ENCODE measurements at places on chromosomes 4 and X.

DNA sequence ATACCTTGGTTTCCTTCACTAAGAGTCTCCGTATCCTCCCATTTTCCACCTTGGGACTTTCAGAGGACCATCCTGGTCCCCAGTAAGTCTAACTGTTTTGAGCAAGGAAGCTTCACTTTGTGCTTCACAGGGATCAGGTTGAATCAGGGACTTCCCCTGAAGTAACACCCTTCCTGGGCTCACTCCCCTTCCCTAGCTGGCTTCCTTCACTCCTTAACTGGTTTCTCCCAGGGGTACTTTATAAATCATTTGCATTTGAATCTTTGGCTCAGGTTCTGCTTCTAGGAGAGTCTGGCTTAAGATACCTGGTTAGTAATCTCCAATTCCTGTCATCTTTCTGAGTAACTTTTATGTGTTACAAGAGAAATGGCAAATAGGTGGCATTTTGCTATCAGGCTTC, 24.5 kb upstream of the GRIA2 start:
- no peak for DNase-seq

DNA sequence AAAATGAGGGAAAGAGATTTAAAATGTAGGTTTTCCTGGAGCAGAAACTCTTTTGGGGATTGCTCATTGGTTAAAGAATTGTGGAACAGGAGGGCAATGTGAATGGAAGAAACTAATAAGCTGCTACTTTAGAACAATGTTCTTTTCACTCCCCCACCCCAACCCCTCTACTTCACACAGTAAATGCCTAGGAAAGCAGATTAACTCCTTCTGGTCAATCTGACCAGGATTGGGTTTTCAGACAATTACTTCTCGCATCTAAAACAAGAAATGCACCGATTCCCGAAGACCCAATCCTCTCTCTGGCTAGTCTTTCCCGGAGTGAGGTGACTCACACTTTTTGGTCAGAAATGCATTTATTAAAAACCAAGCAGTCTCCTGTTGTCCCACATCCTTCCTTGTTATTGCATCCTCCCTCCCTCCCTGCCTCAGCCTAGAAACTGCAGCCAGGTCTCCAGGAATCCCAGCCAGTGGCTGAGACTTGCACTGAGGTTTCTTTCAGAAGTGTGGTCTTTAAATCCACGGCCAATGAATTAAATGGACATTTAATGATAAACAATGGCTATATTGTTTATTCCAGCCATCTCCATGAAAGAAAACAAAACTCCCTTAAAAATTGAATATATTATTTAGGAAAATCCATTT, 21.4 kb downstream of the MFAP3L start:
- DNase-seq: no peak

DNA sequence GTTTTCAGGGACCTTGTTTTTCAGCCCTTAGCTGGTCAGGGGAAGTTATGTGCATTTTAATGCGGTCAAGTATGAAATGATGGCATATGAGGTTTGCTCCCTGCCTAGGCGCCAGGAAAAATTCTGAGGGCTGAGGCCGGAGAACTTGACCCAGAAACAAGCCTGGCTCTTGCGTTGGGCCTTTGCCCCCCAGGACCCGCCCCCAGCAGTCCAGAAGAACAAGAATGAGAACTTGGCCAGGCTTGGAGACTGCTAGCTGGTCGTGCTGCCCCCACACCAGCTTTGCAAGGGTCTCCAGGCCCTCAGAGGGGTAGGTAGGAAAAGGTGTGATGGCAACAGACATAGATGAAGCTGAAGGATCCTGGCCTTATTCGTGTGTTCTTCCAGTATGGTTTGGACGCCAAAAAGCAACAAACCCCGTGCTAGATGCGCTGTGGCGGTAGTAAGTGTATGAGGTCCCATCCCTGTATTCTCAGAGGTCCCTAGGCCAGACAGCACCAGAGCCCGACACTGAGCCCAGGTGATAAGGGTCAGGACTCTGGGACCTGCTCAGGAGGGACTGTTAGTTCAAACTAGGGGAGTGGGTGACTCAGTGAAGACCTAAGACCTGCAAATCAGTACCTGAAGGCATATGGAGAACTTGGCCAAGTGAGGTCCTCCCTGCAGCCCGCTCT, 10.5 kb downstream of the NKX3-2 start:
- no peak for DNase-seq

- no peak for DNase-seq
These were observed 323.2 kb downstream of the BMPR1B start for GRCh38 chr4:95080969-95081368.

DNA sequence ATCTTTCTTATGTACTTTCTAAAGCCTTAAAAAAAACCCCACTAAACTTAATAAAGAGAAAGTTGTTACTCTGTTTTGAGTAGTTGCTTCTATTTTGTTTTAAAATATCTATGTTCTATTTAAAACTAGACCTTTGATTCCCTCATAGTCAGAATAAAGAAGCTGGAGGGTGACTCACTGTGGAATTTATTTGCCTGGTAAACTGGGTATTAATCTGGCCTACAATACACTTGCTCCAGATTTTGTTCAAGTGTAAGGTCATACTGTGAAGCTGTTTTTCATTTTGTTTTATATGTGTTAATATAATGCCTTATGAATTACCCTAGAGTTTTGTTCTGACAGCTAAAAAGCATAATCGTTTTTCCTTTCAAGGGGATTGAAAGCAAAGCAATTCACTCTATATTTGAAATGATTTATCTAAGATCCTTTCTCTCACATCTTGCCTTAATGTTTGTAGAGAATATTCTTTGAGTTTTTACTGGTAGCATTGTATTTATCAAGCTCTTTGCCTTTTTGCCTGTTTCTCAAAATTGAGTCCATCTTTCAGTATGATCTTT, 277.4 kb upstream of the PITX2 start:
- no peak for DNase-seq

GRCh38 chr4:125276811-125277210, 37.9 kb upstream of the FAT4 start:
- no peak for DNase-seq

- DNase-seq: no peak
These were observed 254.7 kb downstream of the PALLD start for GRCh38 chr4:168751263-168752225.

DNA sequence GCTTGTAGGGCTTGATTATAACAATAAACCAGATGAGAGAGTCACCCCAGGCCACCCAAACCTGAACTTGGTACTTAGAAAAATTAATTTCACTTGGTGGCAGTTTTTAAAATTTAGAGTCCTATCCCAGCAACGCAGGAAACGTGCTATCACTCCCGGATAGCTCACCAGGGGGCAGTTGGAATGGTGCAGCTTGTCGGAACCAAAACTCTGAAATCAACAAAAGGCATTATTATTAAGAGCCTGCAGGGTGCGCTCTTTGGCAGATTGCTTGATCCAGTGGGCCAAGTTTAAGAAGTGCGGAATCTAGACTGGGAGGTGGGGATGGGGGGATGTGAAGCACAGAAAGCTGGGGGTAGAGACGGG, 2.4 kb downstream of the FRAS1 start:
- no peak for DNase-seq

GRCh38 chr4:82661181-82661992, 99.6 kb upstream of the TMEM150C start:
- no peak for DNase-seq

DNA sequence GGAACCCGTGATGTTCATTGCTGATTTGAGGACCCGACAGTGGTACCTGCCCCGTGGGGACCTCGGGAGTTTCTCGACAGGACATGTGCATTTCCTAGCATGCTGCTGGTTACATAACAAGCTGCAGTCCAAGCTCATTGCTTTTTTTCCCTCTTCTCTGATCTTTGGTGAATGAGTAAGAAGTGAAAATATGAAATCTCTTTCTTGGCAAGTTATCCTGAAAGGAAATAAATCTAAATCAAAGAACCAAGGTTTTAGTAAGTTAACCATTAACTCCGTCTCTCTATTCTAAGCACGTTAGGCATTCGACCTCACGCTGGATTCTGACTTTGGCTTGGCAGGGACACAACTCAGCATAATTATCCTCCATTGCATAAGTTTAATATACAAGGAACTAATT, 86.6 kb downstream of the STK32B start:
- DNase-seq: no peak

Measured in stimulated activated CD4-positive, alpha-beta T cell treated with anti-CD3 and anti-CD28 coated beads, Interleukin-1b, Interleukin-23, amount 100 ng/mL, for 1 hour (primary cell).